Neuronal stem cell (in vitro differentiated cells): ENCODE measurements at places on chromosomes 7 and 10.

- DNase-seq = peak; percentile 6
Observed at GRCh38 chr10:123146894-123147634, 872 bp upstream of the HMX2 start.

DNA sequence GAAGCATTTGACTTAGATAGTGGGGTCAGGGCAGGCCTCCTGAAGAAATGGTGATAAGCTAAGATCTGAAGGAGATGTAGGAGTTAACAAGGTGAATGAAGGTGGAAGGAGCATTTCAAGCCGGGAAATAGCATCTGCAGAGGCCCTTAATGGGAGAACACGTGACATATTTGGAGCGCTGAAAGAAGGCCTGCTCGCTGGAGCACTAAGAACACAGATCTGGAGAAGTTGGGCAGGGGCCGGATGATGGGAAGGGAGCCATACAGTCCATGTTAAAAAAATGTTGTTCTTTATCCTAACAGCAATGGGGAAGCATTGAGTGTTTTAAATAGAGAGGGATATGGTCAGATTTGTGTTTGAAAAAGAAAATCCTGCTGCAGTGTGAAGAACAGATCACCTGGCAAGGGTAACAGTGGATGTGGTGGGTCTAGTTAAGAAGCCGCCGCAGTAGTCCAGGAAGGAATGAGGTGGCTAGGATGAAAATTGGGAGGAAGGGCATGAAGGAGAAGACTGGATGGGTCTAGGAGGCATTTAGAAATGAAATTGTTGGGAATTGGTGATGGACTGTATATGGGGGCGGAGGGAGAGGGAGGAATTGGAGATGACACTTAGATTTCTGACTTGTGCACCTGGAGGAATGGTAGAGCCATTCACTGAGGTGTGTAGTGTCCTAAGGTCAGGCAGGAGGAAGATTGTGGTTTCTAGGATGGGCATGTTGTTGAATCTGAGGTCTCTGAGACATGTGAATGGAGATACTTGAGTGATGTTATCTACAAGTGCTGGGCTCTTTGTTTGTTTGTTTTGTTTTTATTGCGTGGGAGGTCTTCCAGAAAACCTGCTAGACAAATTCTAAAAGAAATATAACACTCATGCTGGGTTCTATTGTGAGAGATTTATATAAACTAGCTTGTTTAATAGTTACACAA lies 58.4 kb downstream of the MET start:
- DNase-seq = no peak

GRCh38 chr10:66931340-66931948 lies 5.6 kb downstream of the LRRTM3 start:
- DNase-seq = peak; percentile 61

DNA sequence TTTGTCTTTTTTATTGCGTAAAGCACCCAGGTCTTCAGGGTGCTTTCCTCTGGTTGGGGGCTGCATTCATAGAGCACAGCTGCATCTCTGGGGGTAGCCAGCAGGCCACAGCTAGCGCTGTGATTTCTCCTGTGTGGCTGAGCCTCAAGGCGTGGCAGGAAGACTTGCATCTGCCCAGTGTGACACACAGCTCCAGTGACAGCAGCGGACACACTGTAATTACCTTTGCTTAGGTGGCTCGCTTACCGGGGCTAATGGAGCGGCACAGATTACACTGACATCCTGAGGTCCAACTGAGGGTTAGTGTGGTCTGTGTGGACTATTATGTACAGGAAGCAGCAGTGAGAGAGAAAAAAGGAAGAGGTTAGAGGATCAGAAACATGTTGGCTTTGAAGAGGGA lies 27.1 kb downstream of the ABCB4 start:
- no peak for DNase-seq

GRCh38 chr10:61175316-61175715 lies 231.3 kb upstream of the RHOBTB1 start:
- DNase-seq = no peak

DNA sequence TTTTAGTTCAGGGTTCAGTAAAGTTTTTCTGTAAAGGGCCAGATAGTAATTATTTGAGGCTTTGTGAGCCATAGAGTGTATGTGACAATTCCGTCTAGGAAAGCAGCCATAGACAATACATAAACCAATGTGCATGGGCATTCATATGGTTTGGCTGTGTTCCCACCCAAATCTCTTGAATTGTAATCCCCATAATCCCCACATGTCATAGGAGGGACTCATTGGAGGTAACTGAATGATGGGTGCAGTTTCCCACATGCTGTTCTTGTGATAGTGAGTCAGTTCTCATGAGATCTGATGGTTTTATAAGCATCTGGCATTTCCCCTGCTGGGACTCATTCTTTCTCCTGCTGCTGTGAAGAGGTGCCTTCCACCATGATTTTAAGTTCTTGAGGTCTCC lies 29.9 kb downstream of the SEC61G start:
- no peak for DNase-seq

DNA sequence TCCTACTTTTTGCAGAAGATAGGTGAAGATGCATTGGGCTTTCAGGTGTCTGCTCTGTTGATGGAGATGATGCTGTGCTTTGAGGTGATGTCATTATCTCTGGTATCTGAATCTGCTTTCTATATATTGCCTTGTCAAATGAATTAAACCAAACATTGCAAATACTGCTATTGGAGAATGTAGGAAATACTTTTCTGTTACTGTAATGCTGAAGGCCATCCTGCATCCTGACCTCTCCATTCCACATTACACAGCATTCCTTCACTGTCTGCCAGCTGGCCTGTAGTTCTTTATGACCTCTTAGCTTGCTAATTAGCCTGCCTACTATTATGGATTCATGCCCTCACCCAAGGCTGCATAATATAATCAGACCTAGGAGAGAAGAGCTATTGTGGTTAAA lies 73.2 kb downstream of the VCL start:
- DNase-seq = no peak
